Activated CD8-positive, alpha-beta T cell treated with anti-CD3 and anti-CD28 coated beads, Interleukin-2, amount 10 ng/mL, durations not matched to agents 7 days and 5 days (primary cell): ENCODE measurements at places on chromosomes 3 and 15.

GRCh38 chr3:127092776-127093175 lies 100.2 kb upstream of the PRR23E start:
- H3K27me3 ChIP-seq: no peaks in the 10 kb centered on the region
- no peak overlapping the region for H3K27ac ChIP-seq
- H3K4me1 ChIP-seq: no peaks in the 10 kb centered on the region
- H3K4me3 ChIP-seq: no peak overlapping the region
- H3K36me3 ChIP-seq: no peaks in the 10 kb centered on the region

DNA sequence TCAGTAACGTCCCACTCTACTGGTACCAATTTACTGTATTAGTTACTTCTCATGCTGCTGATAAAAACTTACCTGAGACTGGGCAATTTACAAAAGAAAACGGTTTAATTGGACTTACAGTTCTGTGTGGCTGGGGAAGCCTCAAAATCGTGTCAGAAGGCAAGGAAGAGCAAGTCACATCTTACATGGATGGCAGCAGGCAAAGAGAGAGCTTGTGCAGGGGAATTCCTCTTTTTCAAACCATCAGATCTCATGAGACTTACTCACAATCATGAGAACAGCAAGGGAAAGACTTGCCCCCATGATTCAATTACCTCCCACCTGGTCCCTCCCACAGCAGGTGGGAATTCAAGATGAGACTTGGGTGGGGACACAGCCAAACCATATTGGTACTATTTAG lies 908.2 kb upstream of the NR2F2 start:
- no peak overlapping the region for H3K27ac ChIP-seq
- no peak overlapping the region for H3K4me3 ChIP-seq
- no peaks in the 10 kb centered on the region for H3K4me1 ChIP-seq

- H3K27ac ChIP-seq: no peak overlapping the region
- H3K36me3 ChIP-seq: no peaks in the 10 kb centered on the region
- DNase-seq: no peak
- H3K4me1 ChIP-seq: no peaks in the 10 kb centered on the region
Observed at GRCh38 chr3:27025718-27026117, 343.5 kb downstream of the NEK10 start.

DNA sequence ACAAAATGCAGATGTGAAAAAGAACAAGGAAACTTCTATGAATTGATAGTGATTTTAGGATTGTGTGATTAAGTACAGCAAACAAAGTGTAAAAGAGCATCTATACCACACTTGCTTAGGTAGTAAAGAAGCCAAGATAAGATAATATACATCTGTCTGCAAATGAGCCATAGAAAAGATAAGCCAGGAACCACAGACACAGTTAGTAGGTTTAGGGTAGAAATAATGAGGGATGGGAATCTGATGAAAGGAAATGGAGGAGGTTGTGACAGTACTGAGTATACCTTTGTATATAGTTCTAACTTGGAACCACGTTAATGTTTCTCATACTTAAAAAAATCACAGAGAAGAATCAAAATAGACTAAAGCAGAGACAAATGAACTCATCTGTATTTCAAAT lies 54.0 kb downstream of the TCF12 start:
- H3K27ac ChIP-seq: no peak overlapping the region
- H3K4me1 ChIP-seq: peaks cover 21% of the 10 kb centered on the region
- DNase-seq: no peak
- no peaks in the 10 kb centered on the region for H3K27me3 ChIP-seq
- peaks cover 7% of the 10 kb centered on the region for H3K36me3 ChIP-seq

- no peak overlapping the region for H3K27ac ChIP-seq
- H3K36me3 ChIP-seq: no peaks in the 10 kb centered on the region
- H3K4me1 ChIP-seq: peaks cover 18% of the 10 kb centered on the region
- no peak for DNase-seq
Observed at GRCh38 chr15:69592954-69593353, 140.3 kb downstream of the RPLP1 start.

GRCh38 chr15:39451121-39451688 lies 129.7 kb upstream of the THBS1 start:
- no peaks in the 10 kb centered on the region for H3K4me1 ChIP-seq
- H3K27ac ChIP-seq: no peak overlapping the region
- H3K36me3 ChIP-seq: no peaks in the 10 kb centered on the region
- H3K4me3 ChIP-seq: no peak overlapping the region
- H3K27me3 ChIP-seq: peaks cover 13% of the 10 kb centered on the region
- no peak for DNase-seq

- H3K27me3 ChIP-seq: no peaks in the 10 kb centered on the region
- H3K4me3 ChIP-seq: no peak overlapping the region
- H3K27ac ChIP-seq: no peak overlapping the region
- no peaks in the 10 kb centered on the region for H3K36me3 ChIP-seq
- no peak for DNase-seq
Observed at GRCh38 chr15:64949383-64950186, 37.9 kb downstream of the ANKDD1A start.

- no peaks in the 10 kb centered on the region for H3K36me3 ChIP-seq
- no peak overlapping the region for H3K27ac ChIP-seq
- H3K4me1 ChIP-seq: no peaks in the 10 kb centered on the region
- DNase-seq: no peak
- H3K27me3 ChIP-seq: peaks cover 2% of the 10 kb centered on the region
- H3K4me3 ChIP-seq: no peak overlapping the region
Observed at GRCh38 chr15:61621865-61622264, 392.8 kb upstream of the RORA start.

GRCh38 chr3:177665122-177665808 lies 468.0 kb upstream of the TBL1XR1 start:
- H3K27me3 ChIP-seq: no peaks in the 10 kb centered on the region
- DNase-seq: no peak
- H3K4me3 ChIP-seq: no peak overlapping the region
- no peak overlapping the region for H3K27ac ChIP-seq
- H3K4me1 ChIP-seq: no peaks in the 10 kb centered on the region
- H3K36me3 ChIP-seq: no peaks in the 10 kb centered on the region

- H3K27me3 ChIP-seq: no peaks in the 10 kb centered on the region
- no peaks in the 10 kb centered on the region for H3K4me1 ChIP-seq
- no peak overlapping the region for H3K27ac ChIP-seq
- no peak overlapping the region for H3K4me3 ChIP-seq
Observed at GRCh38 chr3:43001556-43002121, 22.5 kb downstream of the GASK1A start.

- H3K36me3 ChIP-seq: no peaks in the 10 kb centered on the region
- no peak for DNase-seq
- peaks cover 2% of the 10 kb centered on the region for H3K27me3 ChIP-seq
- peaks cover 6% of the 10 kb centered on the region for H3K4me1 ChIP-seq
- no peak overlapping the region for H3K27ac ChIP-seq
Observed at GRCh38 chr3:29516164-29516563, 235.3 kb downstream of the RBMS3 start.

- peaks cover 15% of the 10 kb centered on the region for H3K36me3 ChIP-seq
- peaks cover 37% of the 10 kb centered on the region for H3K4me1 ChIP-seq
- no peak overlapping the region for H3K4me3 ChIP-seq
- H3K27me3 ChIP-seq: no peaks in the 10 kb centered on the region
- no peak for DNase-seq
- H3K27ac ChIP-seq: no peak overlapping the region
Observed at GRCh38 chr3:30232142-30232541, 374.3 kb upstream of the TGFBR2 start.

DNA sequence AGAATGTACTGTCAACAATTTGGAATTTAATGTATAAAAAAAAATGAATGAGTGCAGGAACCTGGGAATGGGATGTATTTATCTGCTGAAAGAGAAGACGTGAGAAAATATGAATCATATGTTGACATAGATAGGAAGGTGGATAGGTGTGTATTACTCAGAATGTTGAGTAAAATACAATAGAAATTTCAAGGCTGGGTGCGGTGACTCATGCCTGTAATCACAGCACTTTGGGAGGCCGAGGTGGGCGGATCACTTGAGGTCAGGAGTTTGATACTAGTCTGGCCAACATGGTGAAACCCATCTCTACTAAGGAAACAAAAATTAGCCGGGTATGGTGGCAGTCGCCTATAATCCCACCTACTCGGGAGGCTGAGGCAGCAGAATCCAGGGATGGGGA lies 202.8 kb downstream of the CADM2 start:
- H3K27me3 ChIP-seq: no peaks in the 10 kb centered on the region
- DNase-seq: no peak
- H3K27ac ChIP-seq: no peak overlapping the region
- H3K36me3 ChIP-seq: no peaks in the 10 kb centered on the region

GRCh38 chr15:63233667-63234423 lies 43.6 kb upstream of the APH1B start:
- no peak overlapping the region for H3K27ac ChIP-seq
- peaks cover 68% of the 10 kb centered on the region for H3K4me1 ChIP-seq
- no peaks in the 10 kb centered on the region for H3K27me3 ChIP-seq
- no peak for DNase-seq
- H3K36me3 ChIP-seq: peaks cover 32% of the 10 kb centered on the region
- no peak overlapping the region for H3K4me3 ChIP-seq

- no peak overlapping the region for H3K4me3 ChIP-seq
- no peaks in the 10 kb centered on the region for H3K27me3 ChIP-seq
- no peak for DNase-seq
- peaks cover 39% of the 10 kb centered on the region for H3K36me3 ChIP-seq
Observed at GRCh38 chr3:150631515-150632221, 28.5 kb downstream of the SELENOT start.

DNA sequence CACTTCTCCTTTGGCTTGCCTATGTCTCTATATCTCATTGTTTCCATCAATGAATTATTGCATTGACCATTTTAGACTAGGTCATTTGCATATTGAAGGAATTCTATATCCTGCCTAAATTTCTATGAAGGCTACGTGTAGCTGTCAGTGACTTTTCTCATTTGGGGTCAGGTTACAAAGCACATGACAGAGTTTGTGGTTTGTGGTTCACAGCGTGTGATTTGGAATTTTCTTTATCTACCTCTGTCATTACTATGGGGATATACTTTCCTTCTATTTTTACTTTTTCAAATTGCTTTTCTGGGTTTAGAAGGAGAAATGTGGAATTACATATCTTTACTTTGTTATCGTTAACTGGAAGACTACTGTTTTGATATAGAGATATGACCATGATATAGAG lies 317.3 kb upstream of the CFAP20DC start:
- peaks cover 8% of the 10 kb centered on the region for H3K4me1 ChIP-seq
- no peak overlapping the region for H3K4me3 ChIP-seq
- no peak overlapping the region for H3K27ac ChIP-seq
- H3K27me3 ChIP-seq: no peaks in the 10 kb centered on the region
- no peak for DNase-seq
- no peaks in the 10 kb centered on the region for H3K36me3 ChIP-seq

DNA sequence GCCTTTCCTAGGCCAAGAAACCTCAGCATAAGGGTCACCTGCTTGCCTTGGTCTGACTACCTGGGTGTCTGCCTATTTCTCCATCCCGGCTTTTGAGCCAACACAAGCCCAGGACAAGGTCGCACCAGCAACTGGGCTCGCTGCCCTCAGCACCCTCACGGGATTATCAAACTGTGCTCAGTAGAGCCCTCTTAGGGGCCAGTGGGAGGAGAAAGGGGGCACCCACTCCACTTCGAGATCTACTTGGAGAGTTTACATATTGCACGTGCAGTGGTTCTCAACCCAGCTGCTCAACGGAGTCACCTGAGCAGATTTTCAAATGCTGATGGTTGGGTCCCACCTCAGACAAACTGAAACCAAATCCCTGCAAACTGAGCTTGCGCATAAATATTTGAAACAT lies 31.1 kb downstream of the TSPAN3 start:
- no peaks in the 10 kb centered on the region for H3K27me3 ChIP-seq
- no peaks in the 10 kb centered on the region for H3K4me1 ChIP-seq
- no peak overlapping the region for H3K4me3 ChIP-seq
- H3K36me3 ChIP-seq: peaks cover 77% of the 10 kb centered on the region
- DNase-seq: peak; percentile 18

DNA sequence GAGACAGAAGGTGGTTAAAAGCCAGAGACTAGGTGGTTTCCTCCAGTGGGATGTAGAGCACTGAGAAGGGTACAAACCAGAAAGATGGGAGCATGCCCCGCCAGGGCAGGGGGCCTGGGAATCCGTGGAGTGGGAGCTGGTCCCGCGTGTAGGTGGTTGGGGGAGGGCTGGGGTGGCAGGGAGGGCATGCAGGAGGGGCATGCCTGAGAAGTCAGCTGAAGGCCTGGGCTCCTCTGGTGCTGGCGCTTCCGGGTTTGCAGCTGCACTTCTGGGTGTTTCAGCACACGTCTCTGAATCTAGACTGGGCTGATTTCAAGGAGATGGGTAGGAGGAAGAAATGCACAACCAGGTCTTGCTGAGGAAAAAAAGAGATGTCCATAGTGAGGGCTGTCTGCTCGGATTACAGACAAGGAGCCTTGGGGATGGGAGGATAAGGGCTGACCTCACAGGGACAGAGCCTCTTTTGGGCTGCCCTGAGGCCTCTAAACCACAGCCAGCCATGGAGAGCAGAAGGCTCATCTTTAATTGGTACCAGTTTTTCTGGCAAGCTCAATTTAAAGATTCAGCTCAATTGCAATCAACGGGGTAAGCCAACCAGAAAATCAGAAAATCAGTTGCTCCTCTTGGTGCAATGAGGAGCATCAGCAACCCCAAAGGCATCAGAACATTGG lies 151.9 kb downstream of the FAM43A start:
- peaks cover 2% of the 10 kb centered on the region for H3K27me3 ChIP-seq
- H3K4me3 ChIP-seq: no peak overlapping the region
- no peaks in the 10 kb centered on the region for H3K36me3 ChIP-seq
- H3K4me1 ChIP-seq: no peaks in the 10 kb centered on the region
- no peak for DNase-seq
- H3K27ac ChIP-seq: no peak overlapping the region

DNA sequence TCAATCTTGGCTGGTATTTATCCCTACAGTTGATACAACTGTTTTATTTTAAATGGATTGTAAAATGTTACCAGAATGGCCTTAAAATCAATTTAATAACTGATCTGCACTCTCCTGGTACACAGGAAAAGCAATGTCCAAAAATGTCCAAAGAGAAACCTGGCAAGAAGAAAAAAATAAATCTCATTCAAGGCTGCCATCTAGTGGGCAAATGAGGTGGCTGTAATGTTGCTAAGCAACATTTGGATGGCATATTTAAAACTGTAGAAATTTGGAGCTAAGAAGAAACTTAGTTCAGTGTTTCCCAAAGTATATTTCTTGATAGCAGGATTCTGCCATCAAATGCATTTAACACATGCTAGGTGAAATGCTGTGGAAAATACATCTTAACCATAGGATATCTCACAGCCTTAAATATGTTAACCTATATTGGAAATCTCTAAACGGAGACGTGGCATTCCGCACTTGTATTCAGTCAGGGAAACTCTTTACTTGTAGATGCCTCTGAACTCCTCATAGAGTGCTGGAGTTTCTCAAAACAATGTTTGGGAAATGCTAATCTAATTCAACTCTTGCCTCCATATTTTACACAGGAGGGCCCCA lies 216.8 kb downstream of the ERC2 start:
- no peaks in the 10 kb centered on the region for H3K36me3 ChIP-seq
- peaks cover 13% of the 10 kb centered on the region for H3K27me3 ChIP-seq
- peak; percentile 44 for DNase-seq
- no peaks in the 10 kb centered on the region for H3K4me1 ChIP-seq
- no peak overlapping the region for H3K4me3 ChIP-seq

GRCh38 chr15:51051776-51052175 lies 42.9 kb downstream of the TNFAIP8L3 start:
- H3K27me3 ChIP-seq: peaks cover 34% of the 10 kb centered on the region
- H3K4me1 ChIP-seq: peaks cover 3% of the 10 kb centered on the region
- DNase-seq: no peak
- no peak overlapping the region for H3K27ac ChIP-seq
- no peak overlapping the region for H3K4me3 ChIP-seq
